CD4-positive, alpha-beta T cell treated with Interleukin-17A for 1 hour (primary cell): ENCODE measurements at places on chromosomes 13 and 19.

- DNase-seq, result no peak
Measured at GRCh38 chr13:33184112-33184490, 101.5 kb downstream of the STARD13 start.

- no peak for DNase-seq
Measured at GRCh38 chr19:6057651-6058517, 52.4 kb downstream of the RFX2 start.

DNA sequence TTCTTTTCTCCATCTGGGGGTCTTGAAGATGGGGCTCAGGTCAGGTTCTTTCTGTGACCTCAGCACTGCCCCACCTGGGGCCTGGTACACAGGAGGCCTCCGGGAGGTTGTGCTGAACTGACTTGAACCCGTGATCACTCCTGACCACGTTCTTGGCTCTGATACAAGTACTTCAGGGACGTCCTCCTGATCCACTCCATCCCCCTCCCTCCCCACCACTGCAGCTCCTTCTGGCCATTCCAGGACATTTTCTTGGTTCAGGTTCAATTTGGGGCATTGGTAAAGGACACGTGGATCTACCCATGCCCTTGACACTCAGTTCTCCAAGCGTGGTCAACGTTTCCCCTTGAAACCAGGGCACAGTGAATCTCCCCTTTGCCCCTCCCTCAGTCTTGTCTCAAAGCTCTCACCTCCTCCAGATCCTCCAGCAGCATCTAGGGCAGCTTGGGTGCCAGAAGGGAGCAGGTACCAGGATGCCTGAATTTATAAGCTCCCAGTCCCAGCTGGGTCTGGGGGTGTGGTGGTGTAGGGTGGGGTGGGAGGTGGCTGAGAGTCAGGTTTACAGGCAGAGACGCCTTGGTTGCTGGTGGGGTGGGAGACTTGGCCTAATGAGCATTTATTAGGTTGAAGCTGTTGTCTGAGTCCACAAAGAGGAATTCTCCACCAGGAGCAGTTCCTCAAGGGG lies at the start of gene KLK15:
Gene KLK15 (minus strand): TSS at position 458 of the 685 bp plus-strand sequence. CDS start 2,082 bp downstream, outside the sequence.
- no peak for DNase-seq

GRCh38 chr13:74134221-74134776 lies at the start of gene KLF12:
TSS of gene KLF12 (minus strand) at chr13:74134404.
- peak; percentile 96 for DNase-seq

DNA sequence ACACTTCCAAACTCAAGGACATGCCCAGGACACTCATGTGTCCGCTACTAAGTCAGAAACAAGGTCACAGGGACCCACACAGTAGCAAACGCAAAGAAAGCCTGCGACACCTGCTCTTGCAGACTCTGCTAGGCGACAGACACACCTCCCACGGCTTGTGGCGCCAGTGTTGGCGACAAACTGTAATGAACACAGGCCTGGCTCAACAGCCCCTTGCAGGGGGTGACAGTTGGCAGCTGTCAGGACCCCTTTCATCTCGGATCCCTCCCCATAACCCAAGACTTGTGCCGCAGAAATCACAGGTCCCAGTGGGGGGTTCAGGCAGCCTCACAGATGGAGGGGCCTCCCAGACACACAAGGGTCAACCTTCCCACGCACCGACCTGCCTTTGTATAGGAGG lies 364 bp downstream of the CKM start:
- no peak for DNase-seq

- DNase-seq, result no peak
Measured at GRCh38 chr13:39604756-39605155, 1.8 kb upstream of the LHFPL6 start.
